ENCODE measurements at places on chromosomes 5 and 9. TPM values are rescaled to one million over a fixed set of nuclear protein-coding genes. Genes with fewer than 3 reads are reported as not detected.

The MLANA gene
- total RNA-seq, result 0.20 TPM

The SLC6A7 gene
- total RNA-seq, result not detected

The STING1 gene
- 23.9 TPM for total RNA-seq

The TJP2 gene
- total RNA-seq, result 58.5 TPM

Measured in subcutaneous preadipocyte (primary cell).